ENCODE measurements at places on chromosomes 12 and 14.

GRCh38 chr12:86724716-86725115 lies 468.5 kb upstream of the MGAT4C start:
- DNase-seq, result no peak

DNA sequence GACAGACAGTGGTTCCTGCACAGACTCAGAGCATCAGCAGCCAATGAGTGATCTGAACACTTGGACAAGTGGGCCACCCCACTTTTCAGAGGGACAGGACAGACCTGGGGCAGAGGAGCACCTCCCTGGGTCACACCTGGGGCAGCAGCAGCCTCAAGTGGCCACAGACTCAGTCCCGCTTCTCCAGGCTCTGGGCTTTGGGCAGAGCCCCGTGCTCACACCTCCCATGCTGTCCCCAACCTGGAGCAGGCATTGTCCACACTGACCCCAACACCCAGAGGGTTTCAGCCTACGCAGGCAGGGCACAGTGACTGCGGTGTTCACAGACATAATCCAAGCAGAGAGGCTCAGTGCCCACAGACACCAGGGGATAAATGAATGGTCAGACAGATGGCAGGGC lies 135.5 kb upstream of the SFSWAP start:
- no peak for DNase-seq

GRCh38 chr12:133225527-133225926 lies 10.2 kb downstream of the ANHX start:
- no peak for DNase-seq

DNA sequence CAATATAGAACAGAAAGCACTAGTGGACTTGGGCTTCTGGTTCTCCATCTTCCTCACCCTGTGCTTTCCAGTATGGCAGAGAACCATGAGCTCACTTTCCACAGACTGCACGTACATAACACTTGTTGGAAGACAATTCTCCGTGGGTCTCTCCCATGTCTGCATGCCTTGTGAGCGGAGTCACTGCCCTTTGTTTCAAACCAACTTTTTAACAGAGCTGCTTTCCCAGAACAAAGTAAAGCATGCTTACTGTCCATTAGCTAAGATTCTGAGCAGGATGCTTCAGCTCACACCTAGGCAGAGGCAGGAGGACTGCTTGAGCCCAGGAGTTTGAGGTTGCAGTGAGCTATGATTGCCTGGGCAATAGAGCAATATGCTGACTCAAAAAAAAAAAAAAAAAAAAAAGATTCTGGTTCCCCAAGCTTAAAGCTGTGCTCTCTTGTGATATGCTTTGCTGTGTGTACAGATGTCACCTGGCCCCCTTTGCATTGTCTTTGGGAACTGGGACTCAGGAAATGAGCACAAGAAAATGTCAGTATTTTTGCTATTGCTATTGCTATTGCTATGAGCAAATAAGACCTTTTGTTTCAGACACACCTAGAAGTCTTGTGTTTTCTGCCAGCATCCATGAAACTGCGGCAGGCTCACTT lies 54.6 kb upstream of the PTGR2 start:
- DNase-seq, result no peak

GRCh38 chr12:104713444-104713843 lies 244.6 kb downstream of the SLC41A2 start:
- no peak for DNase-seq

DNA sequence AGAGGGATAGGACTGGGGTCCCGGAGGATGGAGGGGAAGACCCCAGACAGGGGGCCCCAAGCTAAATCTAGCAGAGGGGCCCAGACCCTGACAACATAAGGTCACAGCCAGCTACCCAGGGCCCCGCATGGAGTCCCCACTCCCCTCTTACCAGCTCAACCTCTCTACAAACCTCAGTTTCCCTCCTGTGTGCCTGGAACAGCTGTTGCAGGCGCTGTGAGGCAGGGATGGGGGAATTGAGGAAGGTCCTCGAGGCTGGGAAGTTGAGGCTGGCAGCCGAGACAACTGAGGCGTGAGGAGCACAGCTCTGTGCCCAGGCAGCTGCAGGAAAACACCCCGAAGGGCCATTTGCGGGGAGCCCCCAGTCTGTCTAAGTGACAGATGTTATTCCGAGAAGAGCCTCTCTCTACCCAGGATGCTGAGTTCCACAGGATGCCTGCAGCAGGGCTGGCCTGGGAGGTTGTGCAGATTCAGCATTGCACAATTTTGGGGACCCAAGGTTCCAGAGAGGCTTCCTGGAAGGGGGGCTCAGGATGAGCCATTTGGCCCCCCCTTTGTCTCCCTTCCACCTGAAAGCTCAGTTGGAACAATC lies 42.7 kb upstream of the NCOR2 start:
- DNase-seq, result no peak

- DNase-seq, result no peak
These were observed 241.0 kb downstream of the TMEM117 start for GRCh38 chr12:44076871-44077270.

- DNase-seq, result no peak
These were observed 335.1 kb downstream of the GPHN start for GRCh38 chr14:66842911-66843512.

DNA sequence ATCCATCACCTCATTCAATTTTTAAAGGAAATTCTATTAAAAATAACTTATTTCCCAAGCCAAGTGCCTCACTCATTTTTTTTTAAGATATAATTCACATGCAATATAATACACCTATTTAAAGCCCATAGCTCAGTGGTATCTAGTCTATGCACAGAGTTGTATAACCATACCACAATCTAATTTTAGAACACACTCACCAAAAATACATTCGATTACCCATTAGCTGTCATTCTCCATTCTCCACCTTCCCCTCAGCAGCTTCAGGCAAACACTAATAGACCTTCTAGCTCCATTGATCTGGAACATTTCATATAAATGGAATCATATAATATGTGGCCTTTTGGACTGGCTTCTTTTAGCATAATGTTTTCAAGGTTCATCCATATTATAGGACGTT lies 49.5 kb downstream of the CLMN start:
- no peak for DNase-seq

- no peak for DNase-seq
These were observed 100.1 kb upstream of the LRFN5 start for GRCh38 chr14:41506552-41506951.

DNA sequence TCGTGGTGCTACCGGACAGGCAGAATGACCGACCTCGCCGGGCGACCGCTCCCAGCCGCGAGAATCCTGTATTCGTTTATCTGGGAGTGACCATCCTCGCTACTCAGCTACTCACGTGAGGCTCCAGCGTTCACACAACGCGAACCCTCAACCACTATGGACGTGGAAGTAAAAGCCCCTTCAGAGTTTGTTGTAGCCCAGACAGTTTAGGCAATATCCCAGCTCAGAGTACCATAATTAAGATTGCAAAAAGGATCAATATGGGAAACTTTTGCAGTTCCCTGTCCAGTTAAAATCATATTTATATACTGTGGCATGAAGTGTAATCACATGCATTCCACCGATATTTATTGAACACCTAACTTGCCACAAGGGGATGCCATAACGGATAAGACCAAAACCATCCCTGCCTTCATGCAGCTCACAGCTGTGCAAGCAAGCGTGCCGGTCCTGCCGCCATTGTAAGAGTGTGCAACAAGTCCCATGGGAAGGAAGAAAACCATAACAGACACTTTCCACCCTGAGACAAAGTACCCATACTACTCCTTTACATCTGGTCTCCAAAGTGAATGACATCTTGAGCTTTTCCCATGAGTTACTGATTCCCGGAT lies 938 bp upstream of the MAX start:
- DNase-seq, result peak; percentile 35

GRCh38 chr14:58297412-58297761 lies 968 bp upstream of the ARID4A start:
- no peak for DNase-seq

GRCh38 chr14:35333797-35334743 lies 41.9 kb downstream of the PSMA6 start:
- DNase-seq, result peak; percentile 61

DNA sequence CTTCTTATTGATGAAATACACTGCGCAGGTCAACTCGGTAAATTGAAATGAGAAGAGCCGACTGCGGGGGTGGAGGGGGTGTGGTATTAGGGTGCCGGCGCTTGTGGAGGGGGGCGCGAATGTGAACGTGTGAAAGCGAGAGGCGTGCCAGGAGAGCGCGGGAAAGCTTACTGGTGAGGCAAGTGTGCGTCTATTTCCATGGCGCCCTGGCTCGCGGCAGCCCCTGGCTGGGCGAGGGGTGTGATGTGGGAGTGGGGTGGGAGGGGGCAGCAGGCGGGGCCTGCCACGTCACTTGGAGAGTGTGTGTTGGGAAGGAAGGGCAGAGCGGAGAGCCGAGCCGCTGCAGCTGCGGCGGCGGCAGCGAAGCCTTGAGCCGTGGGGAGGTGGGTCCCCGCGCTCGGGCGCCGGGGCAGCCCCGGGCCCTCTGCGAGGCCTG lies 88.8 kb downstream of the GALNT8 start:
- DNase-seq, result peak; percentile 18

GRCh38 chr14:96497586-96497985 lies 4.6 kb upstream of the PAPOLA start:
- no peak for DNase-seq

DNA sequence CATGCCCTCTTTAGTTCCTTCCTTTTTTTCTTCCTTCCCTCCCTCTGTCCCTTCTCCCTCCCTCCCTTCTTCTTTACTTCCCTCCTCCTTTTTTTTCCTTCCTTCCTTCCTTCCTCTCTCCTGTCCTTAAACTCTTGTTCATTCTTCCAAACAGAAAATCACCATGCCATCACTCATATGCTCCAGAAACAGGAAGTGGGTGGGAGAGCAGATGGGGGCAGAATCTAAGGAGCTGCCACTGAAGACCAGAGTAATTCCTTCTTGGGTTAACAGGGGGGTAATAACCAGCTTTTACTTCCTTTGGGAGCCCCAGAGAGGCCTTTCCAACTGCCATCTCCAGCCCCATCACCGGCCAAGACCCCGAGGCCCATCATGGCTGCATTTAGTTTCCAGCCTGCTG lies 51.2 kb downstream of the SVOP start:
- DNase-seq, result no peak

- no peak for DNase-seq
These were observed 683.2 kb upstream of the FOXG1 start for GRCh38 chr14:28083389-28083788.
